ENCODE measurements at places on chromosomes 4 and X.

DNA sequence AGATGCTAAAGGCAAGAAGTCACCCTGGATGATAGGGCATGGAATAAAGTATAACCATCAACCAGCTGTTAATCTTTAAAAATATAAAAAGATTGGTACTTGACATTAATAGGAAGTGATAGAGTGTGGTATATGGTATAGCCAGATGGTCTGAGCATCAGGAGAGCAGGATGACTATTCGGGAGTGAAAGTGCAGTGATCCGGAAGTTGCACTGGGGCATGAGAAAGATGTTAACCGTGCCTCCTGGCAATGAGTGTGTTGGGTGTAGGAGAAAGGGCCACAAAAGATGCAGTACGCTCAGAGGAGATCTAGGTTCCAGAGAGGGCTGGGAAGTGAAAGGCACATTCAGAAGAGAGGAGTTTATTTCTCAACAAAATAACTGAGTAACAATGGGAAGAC, 65.0 kb downstream of the TSPAN7 start:
- DNase-seq, result no peak

DNA sequence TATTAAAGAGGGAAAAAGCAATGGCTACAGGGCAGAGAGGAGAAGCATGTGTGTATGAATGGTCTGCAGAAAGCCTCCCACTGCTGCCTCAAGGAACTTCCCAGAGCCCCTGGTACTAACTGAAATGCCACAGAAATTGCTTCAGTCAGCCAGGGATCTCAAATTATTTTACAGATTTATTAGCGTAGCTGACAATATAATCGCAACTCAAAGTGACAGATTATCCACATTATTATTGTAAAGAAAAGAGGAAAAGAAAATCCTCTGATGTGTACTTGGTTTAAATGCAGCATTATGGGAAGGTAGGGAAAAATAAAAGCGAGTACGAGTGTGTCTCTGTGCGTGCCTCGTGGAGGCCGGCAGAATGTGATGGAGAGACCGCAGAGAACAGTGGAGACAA, 202.7 kb downstream of the DCLK2 start:
- no peak for DNase-seq

DNA sequence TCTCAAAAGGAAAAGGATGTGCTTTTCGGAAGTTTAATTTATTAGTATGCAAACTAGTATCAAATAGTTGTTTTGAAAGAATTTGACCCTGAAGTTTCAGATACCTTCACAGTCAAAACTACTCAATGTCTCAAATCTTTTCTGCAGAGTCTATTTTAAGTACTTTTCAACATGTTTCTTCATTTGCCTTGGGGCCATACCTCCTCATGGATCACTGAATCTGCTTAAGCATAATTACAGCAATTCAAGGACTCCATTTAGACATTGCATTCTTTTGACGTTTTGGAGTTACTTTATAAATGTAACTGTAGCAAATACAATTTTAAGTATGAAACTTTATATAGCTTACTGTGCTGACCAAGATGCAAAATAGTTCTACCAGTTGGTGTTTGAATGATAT, 25.5 kb downstream of the PALLD start:
- no peak for DNase-seq

DNA sequence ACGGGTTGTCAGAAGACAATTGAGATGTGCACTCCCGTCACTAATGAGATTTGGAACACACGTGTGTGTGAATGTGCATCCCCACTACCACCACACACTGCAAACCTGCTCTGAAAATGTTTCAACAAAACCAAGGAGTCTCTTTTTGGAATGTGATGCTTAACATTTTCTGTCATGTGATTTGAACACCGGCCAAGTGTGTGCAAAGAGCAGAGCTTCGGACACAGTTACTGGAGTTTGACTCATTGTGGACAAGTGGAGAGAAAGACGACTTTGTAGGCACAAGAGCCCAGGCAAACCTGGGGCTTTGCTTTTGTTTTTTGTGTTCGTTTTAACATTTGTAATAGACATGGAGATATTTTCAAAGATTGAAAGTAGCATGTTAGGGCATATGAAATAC, 49.2 kb downstream of the CCKAR start:
- no peak for DNase-seq

DNA sequence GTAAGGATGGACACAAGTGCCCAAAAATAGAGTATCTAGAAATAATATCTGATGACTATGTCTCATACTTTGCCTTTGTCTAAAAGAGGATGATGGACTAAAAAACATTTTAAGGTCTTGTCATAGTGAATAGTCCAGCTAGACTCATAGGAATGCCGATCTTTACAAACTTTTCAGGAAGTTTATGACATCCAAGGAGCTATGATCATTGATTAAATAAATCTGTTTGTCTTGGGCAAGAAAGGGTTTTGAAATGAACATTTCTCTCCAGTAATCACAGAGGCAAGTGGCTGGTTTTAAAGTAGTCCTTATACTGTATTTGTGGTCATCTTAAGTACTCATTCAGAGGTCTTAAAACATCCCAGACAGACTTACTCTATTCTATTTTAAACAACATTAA, 109.8 kb downstream of the MAPK10 start:
- DNase-seq, result no peak

- DNase-seq, result no peak
Observed at GRCh38 chr4:185122681-185123345, 20.3 kb upstream of the SLC25A4 start.

GRCh38 chr4:110622841-110623717, at the start of gene PITX2:
Gene PITX2 (minus strand): TSS chr4:110623077. CDS start chr4:110622460, 617 bp downstream.
- no peak for DNase-seq

- no peak for DNase-seq
Observed at GRCh38 chr4:96240041-96240440, 400.1 kb downstream of the PDHA2 start.

DNA sequence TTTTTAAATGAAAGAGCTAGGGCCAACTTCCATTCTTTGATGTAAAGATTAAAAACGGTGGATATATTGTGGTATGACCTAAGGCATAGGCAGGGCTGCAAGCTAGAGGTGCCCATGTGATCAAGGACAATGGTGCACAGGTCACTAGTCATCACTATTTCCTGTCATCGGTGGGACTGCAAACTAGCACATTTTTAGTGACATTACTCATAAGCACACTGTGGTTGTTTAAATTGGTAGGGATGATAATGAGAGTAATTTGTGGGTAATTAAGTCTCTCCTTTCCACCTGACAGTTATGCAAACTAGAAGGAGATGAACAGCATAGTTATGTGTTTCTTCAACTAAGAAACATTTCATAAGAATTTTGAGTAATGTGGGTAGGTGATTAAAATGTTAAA, 85.4 kb downstream of the GPRIN3 start:
- DNase-seq, result no peak

- no peak for DNase-seq
Observed at GRCh38 chr4:187732524-187732923, 263.0 kb upstream of the ZFP42 start.

DNA sequence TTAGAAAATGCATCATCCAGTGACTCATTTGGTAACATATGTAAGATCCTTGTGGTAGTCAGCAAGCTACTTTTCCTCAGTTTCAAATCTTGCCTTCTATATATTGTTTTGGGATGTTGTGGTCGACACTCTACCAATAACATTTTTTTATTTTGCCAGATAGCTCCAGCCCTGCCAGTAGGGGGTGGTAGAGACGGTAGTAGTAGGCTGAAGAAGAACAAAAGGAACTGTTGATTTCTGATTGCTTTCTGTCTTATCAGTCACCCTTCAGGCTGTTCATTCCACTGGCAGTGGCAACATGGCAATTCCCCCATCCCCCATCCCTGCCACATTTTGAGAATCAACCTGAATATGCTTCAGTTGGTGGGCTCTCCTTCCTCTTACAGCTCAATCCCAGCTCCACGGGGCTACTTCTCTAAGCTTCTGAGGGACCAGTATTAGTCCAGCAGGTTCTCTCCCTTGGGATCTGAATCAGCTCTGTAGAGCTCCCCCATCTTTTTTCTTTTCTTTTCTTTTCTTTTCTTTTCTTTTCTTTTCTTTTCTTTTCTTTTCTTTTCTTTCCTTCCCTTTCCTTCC, 171.5 kb upstream of the VEGFC start:
- DNase-seq, result no peak

DNA sequence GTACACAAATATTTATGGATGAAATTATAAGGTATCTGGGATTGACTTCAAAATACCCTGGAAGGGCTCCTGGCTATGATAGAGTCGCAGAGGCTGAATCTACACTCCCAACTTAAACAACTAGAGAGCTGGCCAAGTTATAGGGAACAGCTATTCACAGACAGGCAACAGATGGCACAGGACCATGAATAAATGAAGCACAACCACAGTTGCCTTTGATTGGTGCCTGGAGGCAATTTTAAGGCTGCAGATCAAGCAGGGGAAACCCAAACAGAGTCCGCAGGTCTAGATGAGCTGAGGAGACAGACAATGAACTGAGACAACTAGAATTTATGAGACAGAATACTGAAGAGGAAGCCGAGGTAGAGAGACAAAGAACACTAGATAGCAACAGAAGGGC, 155.9 kb downstream of the EVC2 start:
- no peak for DNase-seq

DNA sequence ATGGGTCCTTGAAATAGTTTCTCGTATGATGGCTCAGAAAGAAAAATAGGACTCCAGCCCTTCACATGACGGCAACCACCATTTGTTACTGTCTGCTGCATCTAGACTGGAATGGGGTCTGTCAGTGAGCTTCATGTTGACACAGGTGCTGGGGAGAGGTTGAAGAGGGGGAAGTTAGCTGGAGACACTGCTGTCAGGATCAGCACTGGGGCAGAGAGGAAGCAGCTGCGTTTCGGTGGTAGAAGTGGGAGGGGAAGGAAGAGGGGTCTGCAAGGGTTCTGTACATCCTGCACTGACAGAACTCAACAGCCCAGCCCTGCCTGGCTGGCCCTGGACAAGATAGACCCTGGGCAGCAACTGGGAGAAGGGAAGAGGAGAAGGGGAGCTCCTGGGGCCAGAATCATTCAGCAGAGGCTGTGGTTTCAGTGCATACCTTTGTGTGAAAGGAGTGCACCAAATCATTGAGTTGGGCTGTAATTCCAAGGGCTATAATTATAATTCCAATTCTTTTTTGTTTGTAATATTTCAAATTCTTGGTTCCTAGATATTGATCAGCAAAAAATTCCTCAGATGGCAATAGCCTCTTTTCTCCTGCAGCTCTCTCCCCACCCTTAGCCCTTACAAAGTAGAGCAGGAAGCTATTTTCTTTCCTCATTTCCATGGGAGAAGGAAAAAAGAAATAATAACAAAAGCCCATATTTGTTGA, 119.4 kb upstream of the C1GALT1C1 start:
- DNase-seq, result no peak

- DNase-seq, result no peak
Observed at GRCh38 chrX:9519546-9520216, 54.8 kb downstream of the TBL1X start.

- DNase-seq, result no peak
Observed at GRCh38 chr4:153000076-153000420, 63.9 kb downstream of the FHDC1 start.

DNA sequence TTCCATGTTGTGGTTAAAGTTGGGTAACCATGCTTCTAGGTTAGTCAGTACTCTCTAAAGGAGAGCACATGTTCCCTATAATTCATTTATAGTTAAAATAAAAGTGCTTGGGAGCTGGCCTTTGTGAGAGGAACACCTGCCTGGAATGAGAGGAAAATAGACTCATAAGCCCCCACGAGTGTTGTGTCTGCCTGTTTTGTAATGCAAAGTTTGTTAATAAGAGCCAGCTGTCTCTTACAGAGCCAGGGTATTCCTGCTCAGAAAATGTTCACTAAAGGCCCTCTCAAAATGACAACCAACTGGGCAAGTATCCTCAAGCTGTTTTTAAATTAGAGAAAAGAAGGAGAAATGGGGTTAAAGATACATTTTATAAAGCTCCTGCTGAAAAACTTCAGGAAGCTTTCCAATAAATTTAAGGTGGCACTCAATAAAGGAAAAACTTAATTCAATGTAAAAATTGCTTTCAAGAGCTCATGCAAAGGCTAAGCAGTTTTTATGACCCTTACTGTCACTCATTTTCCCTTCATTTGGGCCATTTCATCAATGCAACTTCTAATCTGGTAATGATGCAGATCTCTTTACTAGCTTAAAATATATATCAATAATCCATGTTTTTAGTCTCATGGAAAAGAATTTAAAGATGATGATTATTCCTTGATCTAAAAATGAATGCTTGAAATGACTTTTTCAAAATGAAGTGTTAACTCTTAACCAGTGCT, 793.6 kb downstream of the STPG2 start:
- DNase-seq, result no peak

GRCh38 chrX:10327651-10328050, 170.9 kb downstream of the CLCN4 start:
- DNase-seq, result no peak

DNA sequence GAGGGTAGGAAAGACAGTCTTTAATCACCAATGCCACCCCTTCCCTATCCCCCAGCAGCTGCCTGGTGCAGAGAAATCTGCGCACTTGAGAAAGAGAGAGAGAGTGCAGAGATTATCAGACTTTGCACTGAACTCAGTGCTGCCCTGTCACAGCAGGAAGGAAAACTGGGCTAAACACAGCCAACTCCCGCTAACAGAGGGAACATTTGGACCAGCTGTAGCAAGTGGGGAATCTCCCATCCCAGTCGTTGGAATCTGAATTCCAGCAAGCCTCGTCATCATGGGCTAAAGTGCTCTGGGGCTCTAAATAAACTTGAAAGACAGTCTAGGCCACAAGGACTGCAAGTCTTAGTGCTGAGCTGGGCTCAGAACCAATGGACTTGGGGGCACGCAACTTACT, 168.7 kb downstream of the DLG3 start:
- DNase-seq, result no peak

DNA sequence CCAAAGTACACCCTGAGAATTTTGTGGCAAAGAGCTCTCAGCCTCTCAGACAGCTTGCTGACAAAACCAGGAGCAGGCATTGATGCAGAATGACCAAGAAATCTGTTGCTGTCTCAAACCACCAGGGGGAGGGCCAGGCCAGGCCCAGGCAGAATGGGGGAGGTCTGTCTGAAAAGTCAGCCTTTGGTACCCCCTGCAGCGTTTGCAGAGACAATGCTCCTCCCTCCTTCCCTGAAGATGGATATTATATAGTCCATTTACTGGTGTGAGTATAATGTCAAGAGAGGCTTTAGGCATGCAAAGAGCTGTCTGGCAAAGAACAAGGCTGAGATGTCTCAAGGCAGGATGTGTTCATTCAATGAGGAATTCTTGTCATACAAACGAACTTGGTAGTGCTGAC, 52.9 kb upstream of the TRPC5OS start:
- no peak for DNase-seq

DNA sequence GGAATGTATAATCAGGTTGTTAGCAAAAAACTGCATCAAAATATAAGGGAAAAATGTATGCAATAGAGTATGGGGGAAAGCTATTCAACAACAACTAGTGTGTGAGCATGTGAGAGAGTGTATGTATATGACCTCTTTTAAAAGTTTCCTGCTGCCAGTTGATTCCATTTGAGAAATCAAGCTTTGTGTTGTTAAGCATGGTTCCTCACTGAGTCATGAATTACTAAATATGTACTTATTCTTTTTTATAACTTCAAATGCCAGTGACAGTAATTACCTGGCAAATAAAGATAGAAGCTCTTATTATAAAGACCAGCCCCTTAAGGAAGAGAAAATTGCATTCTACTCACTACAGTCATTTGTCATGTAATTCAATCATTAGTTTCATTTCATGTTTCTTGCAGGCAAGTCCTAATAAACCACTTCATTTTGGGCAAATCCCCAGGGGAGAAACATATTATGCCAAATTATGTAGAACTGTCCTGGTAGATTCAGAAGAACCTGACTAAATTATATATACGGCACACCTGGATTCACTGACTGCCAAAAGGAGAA, 19.2 kb downstream of the RASGEF1B start:
- no peak for DNase-seq

- no peak for DNase-seq
Observed at GRCh38 chr4:120927801-120928409, 5.4 kb upstream of the PRDM5 start.
